ENCODE measurements at places on chromosomes 3 and 15. TPM values are rescaled to one million over a fixed set of nuclear protein-coding genes. Genes with fewer than 3 reads are reported as not detected.

DNA sequence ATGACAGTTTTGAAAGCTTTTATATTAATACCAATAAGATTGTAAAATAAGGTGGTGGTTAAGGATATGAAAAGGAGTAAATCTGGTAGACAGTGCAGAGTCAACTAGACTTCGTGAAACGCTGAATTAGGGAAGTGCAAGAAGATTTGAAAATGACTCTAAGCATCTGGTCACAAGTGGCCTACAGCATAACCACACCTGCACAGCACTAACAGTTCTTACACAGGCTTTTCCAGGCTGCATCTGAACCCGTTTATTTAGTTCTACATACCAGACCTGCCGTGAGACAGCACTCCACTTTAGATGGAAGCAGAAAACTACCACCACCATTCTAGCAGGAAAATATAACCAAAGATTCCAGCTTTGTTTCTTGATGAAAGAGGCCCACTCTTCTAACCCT lies 1.9 kb downstream of the DMXL2 start:
- no peak overlapping the region for H3K4me3 ChIP-seq
- no peak for DNase-seq
- peaks cover 13% of the 10 kb centered on the region for H3K27me3 ChIP-seq

DNA sequence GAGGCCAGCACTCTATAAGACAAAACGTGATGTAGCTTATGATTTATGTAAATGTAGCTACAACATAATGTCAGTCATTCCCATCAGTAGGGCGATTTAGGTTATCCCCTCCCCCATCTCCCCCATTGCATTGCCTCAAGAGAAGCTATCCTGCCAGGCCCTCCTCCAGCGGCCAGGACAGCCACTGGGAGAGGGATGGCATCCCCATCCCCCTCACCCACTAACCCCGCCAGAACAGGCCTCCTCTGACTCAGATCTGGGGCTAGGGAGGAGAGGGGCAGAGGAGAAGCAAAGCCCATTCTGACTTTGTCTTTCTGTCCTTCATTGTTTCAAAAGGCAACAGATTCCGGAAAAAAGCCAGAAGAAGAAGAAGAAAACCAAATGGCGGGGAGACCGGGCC lies 32.6 kb upstream of the ESYT3 start:
- H3K36me3 ChIP-seq, result no peaks in the 10 kb centered on the region
- no peaks in the 10 kb centered on the region for H3K4me1 ChIP-seq
- H3K27me3 ChIP-seq, result no peaks in the 10 kb centered on the region
- no peak overlapping the region for H3K27ac ChIP-seq

GRCh38 chr3:775178-775880 lies 317.5 kb upstream of the CNTN6 start:
- H3K4me3 ChIP-seq, result no peak overlapping the region
- H3K27me3 ChIP-seq, result no peaks in the 10 kb centered on the region

- H3K4me3 ChIP-seq, result no peak overlapping the region
- no peaks in the 10 kb centered on the region for H3K27me3 ChIP-seq
- H3K4me1 ChIP-seq, result no peaks in the 10 kb centered on the region
- DNase-seq, result no peak
- no peak overlapping the region for H3K27ac ChIP-seq
- H3K36me3 ChIP-seq, result no peaks in the 10 kb centered on the region
These were observed 726.5 kb upstream of the NECTIN3 start for GRCh38 chr3:110344897-110345767.

The ALAS1 gene
- total RNA-seq, result 68.7 TPM

Measured in activated CD4-positive, alpha-beta T cell treated with anti-CD3 and anti-CD28 coated beads for 36 hours (primary cell).